B cell (primary cell): ENCODE measurements at places on chromosomes 2 and 18. TPM values are rescaled to one million over a fixed set of nuclear protein-coding genes. Genes with fewer than 3 reads are reported as not detected.

GPAT2 gene
- polyA plus RNA-seq = 0.99 and 11.7 TPM in 2 replicates

GRCh38 chr18:79982736-79983135 lies 5.6 kb downstream of the TXNL4A start:
- no peaks in the 10 kb centered on the region for H3K36me3 ChIP-seq
- no peak overlapping the region for H3K27ac ChIP-seq
- peaks cover 15% of the 10 kb centered on the region for H3K4me1 ChIP-seq
- H3K4me3 ChIP-seq = no peak overlapping the region
- no peaks in the 10 kb centered on the region for H3K27me3 ChIP-seq

DLX2 gene
- 0.04 and 0.13 TPM in 2 replicates for polyA plus RNA-seq

FBXO36 gene
- polyA plus RNA-seq = 0.42 and 0.49 TPM in 2 replicates

STK39 gene
- 2.3 and 2.7 TPM in 2 replicates for polyA plus RNA-seq

GRCh38 chr2:138391946-138392345 lies 109.6 kb upstream of the SPOPL start:
- H3K4me1 ChIP-seq = no peaks in the 10 kb centered on the region
- no peaks in the 10 kb centered on the region for H3K27me3 ChIP-seq
- DNase-seq = no peak
- H3K27ac ChIP-seq = no peak overlapping the region
- no peak overlapping the region for H3K4me3 ChIP-seq
- H3K36me3 ChIP-seq = no peaks in the 10 kb centered on the region

DYNAP gene
- polyA plus RNA-seq = not detected in 2 replicates
